Muscle of arm (tissue), 14 donors: ENCODE measurements at places on chromosomes 16 and 17. TPM values are rescaled to one million over a fixed set of nuclear protein-coding genes. Genes with fewer than 3 reads are reported as not detected.

DPEP2 gene
- polyA plus RNA-seq, result 1.3 TPM

- DNase-seq, result no peak
Observed at GRCh38 chr16:65202461-65202860, 80.6 kb upstream of the CDH11 start.

EEF2K gene
- 57.7 TPM for polyA plus RNA-seq

DNA sequence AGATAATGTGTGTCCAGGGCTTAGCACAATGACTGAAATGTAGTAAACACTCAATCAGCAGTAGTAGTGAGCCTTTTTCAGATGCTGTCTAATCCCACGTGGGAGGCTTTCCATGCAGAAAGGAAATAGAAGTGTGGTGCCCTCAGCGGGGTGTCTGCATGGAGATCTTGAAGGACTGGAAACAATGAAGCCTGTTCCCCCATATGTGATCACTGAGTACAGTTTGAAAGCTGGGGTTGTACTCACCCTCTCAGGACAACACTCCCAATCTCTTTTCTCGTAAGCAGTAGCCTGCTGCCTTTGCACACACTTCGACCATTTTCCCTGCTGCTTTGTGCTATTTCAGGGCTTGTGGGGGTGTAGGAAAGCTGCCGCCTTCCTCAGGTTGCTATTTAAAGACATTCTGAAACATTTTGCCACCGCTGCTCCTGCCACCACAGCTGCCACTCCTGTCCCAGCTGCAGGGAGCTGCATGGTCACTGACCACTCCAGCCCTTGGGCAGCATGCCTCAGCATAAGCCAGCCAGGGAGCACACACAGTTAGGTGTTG, 40.6 kb upstream of the HAS3 start:
- no peak for DNase-seq

- no peak for DNase-seq
Observed at GRCh38 chr17:78694805-78695531, 87.1 kb downstream of the CYTH1 start.

- DNase-seq, result no peak
Observed at GRCh38 chr16:12158428-12158827, 181.9 kb downstream of the SNX29 start.

GRCh38 chr17:8222380-8222629, 11.9 kb upstream of the AURKB start:
- DNase-seq, result no peak

TLCD2 gene
- polyA plus RNA-seq, result 6.8 TPM

CTF1 gene
- 9.0 TPM for polyA plus RNA-seq

DNA sequence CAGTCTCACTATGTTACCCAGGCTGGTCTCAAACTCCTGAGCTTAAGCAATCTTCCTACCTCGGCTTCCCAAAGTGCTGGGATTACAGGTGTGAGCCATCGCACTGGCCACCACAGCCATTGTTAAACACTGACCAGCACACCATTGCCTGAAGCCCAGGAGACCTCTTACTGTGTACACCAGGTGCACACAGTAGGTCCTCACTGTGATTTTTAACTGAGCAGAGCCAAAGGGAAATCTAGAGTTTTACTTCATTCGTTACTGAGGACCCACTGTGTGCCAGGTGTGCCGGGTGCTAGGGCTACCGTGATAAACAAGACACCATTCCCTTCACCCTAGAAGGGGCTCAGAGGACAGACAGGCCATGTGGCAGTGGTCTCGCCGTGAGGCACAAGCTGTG, 4.2 kb downstream of the ITGB4 start:
- DNase-seq, result no peak

- no peak for DNase-seq
Observed at GRCh38 chr16:29702269-29702668, 23.3 kb downstream of the QPRT start.

GRCh38 chr17:18319604-18320256, 4.6 kb downstream of the SMCR8 start:
- DNase-seq, result peak; percentile 37

CA7 gene
- polyA plus RNA-seq, result not detected

DNA sequence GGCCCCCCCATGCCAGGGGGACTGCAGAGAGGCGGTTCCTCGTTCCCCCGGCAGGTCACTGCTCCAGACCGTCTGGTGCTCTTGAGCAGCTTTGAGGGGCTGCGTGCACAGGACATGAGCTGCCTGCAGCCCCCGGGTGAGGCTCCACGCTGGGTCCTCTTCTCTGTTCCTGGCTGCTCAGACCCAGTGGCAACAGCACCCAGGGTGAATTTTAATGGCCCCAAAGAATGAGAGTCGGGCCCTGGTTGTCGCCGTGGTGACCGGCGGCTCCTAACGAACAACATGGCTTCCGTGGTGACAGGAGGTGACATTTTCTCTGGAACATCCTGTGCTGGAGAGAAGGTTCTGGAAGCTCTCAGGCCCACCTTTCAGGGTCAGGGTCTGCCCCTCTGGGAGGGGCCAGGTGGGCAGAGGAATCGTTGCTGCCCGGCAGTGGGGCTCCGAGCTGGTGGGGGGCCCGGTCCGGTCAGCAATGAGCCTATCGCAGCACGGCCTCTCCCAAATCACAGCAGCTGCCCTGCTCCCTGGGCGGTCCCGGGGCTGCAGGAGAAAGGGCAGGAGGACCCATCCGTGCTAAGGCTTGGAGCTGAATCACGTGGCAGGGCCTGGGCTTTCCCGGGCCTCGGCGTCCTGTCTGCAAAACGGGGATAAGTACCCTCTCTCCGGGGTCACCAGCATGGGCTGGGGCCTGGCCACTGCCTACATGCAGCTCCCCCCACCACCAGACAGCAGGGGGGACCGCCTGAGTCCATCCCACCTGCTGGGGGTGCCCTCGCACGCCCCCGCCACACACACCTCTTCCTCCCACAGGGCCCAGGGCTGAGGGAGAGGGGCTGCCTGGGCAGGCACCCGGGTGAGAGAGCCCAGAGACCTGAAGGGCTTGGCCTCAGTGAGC, 3.4 kb upstream of the C1QTNF8 start:
- no peak for DNase-seq

DNA sequence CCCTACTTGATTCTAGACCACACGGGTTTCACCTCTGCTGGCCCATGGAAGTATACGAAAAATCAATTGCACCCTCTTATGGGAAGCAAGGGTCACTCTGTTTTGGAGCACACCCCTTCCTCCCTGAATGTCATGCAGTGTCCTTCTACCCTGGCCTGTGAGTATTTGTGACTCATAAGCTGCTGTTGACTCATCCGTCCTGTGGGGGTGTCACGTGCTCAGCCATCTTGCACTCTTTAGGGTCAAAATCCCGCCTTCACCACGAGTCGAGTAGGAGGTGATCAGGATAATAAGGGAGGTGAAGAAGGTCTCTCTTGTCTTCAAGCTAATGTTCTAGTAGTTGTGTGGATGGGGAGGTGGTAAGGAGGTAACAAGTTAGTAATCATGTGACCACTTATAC, 341.0 kb upstream of the EEF2KMT start:
- no peak for DNase-seq

GRCh38 chr16:51225878-51226277, 74.8 kb upstream of the SALL1 start:
- no peak for DNase-seq

- DNase-seq, result no peak
Observed at GRCh38 chr17:42270170-42270535, 6.0 kb downstream of the STAT5B start.

DNA sequence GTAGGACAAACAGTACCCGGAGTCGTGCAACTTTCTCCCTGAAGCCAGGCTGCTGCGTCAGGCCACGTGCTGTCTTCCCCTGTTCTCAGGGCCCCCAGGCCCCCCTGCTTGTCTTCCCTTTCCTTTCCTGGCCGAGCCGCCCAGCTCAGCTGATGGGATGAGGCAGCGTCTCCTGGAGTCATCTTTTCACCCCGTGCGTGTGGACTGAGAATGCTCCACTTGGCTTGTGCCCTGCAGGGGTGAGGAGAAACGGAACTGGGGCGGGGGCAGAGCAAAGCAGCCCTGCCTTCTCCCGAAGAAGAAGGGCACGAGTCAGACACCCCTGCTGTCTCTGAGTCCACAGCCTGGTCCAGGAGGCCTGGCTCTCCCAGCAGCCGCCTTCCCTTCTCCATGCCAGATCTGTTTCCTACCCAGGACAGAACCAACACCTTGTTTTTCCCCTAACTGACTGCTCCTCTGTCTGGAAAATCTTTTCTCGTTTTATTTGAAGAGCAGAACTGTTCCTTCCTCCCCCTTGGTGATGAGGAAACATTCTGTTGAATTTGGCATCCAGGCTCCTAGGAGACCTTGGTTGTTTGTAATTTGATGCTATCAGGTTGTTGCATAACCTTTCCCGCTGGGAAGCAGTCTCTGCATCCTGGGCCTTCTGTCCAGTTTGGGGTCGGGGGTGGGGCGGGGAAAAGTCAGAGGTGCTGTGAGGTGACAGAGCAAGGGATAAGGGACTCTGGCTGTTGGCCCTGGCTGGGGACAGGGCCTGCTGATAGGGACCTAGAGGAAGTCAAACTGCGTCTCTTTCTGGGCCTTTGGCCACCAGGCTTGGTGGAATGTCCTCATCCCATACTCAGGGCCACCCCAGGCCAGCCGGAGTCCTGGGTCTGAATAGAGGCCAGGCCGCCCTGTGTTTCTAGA, 78.8 kb downstream of the WIPI1 start:
- DNase-seq, result peak; percentile 84
